ENCODE measurements at places on chromosomes 4 and X.

GRCh38 chr4:74319470-74319869 is 11.2 kb downstream of the EPGN start:
- no peak for DNase-seq

- no peak for DNase-seq
These were observed 18.8 kb downstream of the PRKG2 start for GRCh38 chr4:81196126-81196650.

- DNase-seq: no peak
These were observed 193.4 kb downstream of the UGT8 start for GRCh38 chr4:114791976-114792375.

GRCh38 chr4:176238826-176239225 is 30.2 kb downstream of the ASB5 start:
- DNase-seq: no peak

GRCh38 chr4:16750882-16751642 is 147.4 kb downstream of the LDB2 start:
- no peak for DNase-seq

DNA sequence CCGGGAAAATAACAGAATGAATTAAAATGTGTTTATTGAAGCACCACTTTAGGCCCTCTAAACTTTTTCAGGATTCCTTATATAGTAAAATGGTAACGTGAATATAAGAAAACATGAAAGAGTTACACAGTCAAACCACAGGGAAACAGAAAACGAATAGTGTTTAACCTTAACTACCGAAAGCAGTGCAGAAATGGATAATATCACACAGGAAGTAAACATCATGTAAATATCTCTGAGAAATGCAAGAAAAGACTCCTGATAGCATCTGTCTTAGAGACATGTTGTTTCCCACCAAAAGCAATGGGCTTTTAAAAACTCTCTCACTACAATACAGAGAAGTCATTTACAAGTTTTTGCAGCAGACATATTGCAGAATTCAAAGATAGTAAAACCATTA is 323.9 kb upstream of the CXXC4 start:
- no peak for DNase-seq

DNA sequence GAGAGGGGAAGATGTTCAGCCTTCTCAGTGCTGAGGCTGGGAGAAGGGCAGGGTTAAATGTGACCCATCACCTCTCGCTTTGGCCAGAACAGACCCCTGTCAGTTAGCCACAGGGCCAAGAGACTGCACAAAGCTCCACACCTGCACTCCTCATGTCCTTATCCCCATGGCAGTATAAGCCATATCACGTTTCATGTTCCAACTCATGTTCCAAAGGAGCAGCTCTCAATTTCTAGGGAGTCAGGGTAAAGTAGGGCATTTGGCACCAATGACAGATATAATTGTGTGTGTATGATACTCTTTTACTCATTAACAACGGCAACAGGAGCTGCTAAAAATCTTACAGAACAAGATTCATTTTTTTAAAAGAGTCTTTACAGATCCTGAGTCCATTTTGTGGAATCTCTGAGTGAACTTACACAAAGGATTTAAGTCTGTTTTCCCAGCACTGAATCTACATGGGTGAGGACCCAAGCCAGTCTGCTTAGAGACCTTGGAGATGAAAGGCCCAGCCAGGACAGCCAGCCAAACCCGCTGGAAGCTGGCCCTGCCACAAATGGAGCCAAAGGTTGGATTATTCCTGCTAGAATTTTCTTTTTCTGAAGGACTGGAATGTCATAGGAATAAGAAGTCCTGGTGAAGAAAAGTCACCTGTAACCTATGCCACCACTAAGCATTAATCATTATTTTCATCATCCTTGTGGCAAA is 129.1 kb upstream of the SMAD1 start:
- DNase-seq: no peak

- no peak for DNase-seq
These were observed 129.3 kb upstream of the TMEM164 start for GRCh38 chrX:109873574-109873973.

DNA sequence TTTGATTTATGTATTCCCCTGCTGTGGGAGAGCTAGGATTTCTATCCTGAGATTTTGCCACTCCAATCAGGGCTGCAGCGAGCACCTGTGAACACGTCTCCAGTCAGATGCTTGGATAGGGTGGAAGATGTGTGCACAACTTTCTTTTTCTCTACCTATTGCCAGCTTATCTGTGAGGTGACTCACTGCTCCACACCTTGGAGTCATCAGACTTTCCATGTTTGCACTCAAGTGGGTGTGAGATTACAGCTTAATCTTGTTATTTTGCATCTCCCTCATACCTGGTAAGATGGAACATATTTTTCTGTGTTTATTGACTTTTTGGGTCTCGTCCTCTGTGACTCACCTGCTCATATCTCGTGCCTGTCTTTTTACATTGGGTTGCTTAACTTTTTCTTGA is 32.2 kb downstream of the PSAPL1 start:
- DNase-seq: no peak

All from GM03348 (cell line).